Caudate nucleus (tissue), 63 donors: ENCODE measurements at places on chromosomes 1 and 21.

DNA sequence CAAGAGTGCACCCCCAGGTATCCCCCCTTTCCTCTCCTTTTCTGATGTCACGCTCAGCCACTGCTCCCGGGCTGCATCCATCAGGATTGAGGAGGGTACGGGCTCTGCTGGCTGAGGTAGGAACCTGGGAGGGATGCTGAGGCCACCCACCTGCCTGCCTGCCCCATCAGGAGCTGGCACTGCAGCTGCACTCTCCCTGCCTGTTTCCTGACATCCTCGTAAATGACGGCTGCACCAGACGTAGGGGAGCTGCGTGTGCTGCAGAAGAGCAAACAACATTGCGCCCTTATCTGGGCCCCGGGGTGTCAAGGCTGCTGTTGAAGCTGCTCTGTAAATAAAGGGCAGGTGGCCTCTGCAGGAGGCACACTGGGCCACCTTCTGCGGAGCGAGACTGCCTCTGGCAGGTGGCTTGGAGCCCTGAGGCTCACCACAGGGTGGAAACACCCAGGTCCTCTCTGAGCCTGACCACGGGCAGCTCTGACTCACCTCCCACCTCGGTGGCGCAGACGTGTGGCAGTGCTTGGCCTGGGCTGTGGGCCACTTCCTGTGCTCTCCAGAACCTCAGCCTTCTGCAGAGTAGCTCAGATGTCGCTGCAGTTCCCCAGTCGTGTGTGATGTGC lies 30.9 kb downstream of the SNAP47 start:
- DNase-seq, result no peak

- no peak for DNase-seq
These were observed 57.9 kb downstream of the FHAD1 start for GRCh38 chr1:15304708-15305467.

DNA sequence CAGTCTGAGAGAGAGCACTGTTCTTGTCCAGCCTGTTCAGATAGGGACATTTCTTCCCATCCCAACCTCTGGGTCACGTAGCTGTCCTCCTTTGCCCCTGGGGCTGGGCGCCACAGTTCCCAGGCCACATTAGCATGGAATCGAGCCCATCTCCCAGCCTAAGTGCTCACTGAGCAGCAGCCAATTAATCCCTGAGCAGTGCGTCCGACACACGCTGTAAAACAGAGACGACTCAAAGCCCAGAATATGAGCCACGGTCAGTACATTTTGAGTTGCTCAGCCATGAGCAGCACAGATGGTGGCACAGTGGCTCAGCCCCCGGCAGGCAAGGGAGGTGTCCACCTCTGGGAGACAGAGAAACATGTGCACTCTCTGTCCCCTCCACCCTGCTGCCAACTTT lies 267.4 kb downstream of the NPHP4 start:
- no peak for DNase-seq

DNA sequence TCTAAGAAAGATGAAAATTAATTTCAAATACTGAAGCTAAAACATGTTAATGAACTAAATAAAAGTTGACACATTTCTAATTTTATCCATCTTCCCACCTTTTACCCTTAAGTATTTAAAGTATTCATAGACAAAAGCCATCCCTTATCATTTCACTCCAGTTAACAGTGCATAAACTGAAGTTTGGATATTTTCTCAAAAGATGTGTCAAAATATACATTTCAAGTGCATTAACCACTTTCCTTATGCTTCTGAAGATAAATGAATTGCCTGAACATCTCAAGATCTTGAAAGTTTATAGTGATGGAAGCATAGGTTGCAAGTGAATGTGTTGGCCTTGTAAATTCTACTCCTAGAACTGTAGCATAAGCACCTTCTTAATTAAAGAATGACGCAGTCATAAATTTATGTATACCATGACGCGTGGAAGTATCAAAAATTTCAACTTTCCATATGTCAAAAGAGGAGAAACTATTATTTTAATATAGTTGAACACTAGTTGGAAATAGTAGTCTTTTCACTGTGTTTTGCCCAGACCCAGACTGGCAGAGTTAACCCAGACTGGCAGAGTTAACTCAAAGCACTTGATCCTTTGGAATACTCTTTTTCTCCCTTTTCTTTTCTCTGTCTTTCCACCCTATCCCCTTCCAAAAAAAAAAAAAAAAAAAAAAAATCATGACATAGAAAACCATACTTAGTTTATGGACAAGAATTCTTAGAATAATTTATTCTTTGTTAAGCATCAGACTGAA lies 282.6 kb upstream of the C1orf105 start:
- no peak for DNase-seq

DNA sequence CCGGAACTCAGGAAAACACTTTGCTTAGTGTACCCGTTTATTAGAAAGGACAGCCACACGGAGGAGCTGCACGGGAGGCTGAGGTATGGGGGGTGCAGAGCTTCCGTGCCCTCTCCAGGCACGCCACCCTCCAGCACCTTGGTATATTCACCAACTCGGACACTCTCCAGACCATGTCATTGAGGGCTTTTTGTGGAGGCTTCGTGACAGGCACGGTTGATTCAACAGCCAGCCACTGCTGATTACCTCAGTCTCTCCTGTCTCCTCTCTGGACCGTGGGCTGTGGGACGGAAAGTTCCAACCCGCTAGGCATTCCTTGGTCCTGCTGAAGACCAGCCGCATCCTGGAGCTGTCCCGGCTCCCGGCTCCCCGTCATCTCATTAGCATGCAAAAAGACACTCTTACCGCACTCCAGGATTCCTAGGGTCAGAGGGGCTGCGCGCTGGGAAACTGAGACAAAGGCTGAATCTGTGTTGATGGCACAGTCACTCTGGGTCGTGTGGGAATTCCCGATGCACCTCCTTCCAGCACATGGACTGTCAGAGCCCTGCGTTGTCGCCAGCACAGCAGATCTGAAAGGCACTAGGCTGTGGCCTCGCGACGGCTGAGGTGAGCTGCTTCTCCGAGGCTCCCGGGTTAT lies 65.6 kb downstream of the PRKCZ start:
- DNase-seq, result no peak

- DNase-seq, result no peak
These were observed 89.6 kb downstream of the LEPR start for GRCh38 chr1:65509912-65510680.

DNA sequence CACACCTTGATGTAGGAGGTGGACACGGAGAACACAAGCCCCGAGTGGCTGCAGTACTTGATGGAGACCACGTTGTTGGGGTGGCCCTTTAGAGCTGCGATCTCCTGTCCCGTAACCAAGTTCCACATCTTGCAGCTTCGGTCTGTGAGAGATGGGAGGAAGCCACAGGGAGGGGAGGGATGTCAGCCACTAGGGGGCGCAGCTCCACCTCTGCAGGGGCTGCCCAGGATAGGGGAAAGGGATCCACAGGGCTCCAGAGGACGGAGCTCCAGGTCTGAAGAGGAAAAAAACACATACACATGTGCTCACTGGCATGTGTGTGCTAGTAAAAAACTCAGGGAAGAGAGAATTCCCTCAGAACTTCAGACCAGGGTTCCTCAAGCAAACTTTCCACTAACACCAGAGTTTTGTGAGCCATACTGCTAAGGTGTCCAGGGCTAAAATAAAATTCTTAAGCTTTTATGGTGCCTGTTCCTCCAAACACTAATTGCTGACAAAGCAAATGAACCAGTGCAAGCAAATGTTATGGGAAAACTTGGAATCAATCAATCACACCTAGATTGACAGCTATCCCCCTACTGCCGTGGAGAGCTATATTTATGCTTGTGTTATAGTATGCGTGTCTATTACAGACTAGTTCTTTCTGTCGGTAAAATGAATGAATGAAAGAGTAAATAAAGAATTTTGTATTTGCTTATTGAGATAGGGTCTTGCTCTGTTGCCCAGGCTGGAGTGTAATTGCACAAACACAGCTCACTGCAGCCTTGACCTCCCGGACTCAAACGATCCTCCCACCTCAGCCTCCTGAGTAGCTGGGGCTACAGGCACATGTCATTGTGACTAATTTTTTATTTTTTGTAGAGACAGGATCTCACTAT lies 43.7 kb downstream of the KIF21B start:
- DNase-seq, result no peak
